T-helper 1 cell (primary cell): ENCODE measurements at places on chromosomes 2 and 18.

- no peak for DNase-seq
Observed at GRCh38 chr2:127121353-127121752, 14.4 kb upstream of the BIN1 start.

- no peak for DNase-seq
Observed at GRCh38 chr2:157506586-157506985, 62.7 kb upstream of the CYTIP start.

GRCh38 chr2:59746291-59746690 is 807.2 kb downstream of the BCL11A start:
- no peak for DNase-seq

DNA sequence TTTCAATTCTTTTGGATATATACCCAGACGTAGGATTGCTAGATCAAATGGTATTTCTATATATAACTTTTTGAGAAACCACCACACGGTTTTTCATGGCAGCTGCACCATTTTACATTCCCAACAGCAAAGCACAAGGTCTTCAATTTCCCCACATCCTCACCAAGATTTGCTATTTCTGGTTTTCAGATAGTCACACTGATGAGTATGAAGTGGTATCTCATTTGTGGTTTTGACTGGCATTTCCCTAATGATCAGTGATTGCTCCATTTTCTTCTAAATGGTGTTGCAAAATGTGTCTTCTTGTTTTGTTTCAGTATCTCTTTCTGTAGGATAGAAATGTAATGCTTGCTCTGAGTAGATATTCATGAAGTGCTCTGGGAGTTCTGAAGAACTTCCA is 52.0 kb downstream of the ANKRD44 start:
- DNase-seq, result no peak

GRCh38 chr2:60413814-60414168 is 139.7 kb downstream of the BCL11A start:
- no peak for DNase-seq

- no peak for DNase-seq
Observed at GRCh38 chr2:206535260-206535986, 92.1 kb downstream of the ADAM23 start.
